ENCODE measurements at places on chromosomes 5 and 9.

- DNase-seq = no peak
Observed at GRCh38 chr5:170144286-170145023, 38.8 kb downstream of the FOXI1 start.

DNA sequence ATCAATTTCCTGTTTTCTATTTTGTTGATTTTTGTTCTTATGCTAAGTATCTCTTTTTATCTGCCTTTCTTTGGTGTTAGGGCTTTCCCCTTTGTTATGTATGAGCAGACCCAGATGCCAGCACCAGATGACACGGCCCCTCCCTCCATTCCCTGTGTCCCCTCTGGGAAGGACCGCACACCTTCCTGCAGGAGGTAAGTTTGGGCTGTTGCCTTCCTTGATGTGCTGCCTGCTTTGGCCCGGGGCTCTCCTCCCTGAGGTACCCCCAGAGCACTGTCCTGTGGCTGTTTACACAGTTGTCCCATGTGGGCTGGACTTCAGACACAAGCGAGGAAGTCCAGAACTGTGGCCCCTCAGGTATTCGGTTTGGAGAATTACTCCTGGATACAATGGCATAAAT, 343.8 kb upstream of the IRX1 start:
- DNase-seq = no peak

DNA sequence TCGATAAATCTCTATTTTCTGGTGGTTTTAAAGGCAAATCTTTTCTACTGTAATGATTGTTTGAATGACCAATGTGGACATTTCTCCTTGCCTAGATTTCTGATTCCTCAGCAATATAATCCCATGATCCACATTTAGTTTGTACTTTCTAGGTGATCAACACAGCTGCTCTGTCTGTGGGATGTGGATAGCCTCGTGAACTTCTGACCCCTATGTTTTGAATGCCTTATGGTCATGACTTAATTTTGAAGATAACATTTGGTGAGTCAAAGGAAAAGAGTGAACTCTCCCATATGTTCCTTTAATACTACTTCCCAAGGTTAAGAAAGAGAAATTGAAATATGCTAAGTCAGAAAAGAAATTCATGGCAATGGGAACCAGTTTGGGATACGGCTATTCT, 147.5 kb downstream of the CAVIN4 start:
- DNase-seq = no peak

DNA sequence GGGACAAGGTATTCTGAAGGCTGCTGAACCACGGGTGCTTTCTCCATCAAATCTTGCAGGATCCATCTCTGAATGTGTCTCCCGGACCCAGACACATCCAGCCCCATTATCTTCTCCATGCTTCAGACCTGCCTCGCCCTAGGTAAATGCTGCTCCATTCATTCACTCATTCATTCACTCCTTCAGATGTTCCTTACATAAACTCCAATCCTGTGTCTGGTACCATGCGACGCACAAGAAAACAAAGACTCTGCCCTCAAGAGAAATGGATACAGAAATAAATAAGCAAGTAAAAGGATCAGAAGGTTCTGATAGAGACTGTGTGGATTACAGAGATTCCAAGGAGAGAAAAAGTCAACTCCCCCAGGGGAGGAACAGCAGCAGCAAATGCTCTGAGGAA, 7.9 kb upstream of the PSMB7 start:
- no peak for DNase-seq

GRCh38 chr5:57575839-57576238, 93.2 kb upstream of the ACTBL2 start:
- DNase-seq = no peak

DNA sequence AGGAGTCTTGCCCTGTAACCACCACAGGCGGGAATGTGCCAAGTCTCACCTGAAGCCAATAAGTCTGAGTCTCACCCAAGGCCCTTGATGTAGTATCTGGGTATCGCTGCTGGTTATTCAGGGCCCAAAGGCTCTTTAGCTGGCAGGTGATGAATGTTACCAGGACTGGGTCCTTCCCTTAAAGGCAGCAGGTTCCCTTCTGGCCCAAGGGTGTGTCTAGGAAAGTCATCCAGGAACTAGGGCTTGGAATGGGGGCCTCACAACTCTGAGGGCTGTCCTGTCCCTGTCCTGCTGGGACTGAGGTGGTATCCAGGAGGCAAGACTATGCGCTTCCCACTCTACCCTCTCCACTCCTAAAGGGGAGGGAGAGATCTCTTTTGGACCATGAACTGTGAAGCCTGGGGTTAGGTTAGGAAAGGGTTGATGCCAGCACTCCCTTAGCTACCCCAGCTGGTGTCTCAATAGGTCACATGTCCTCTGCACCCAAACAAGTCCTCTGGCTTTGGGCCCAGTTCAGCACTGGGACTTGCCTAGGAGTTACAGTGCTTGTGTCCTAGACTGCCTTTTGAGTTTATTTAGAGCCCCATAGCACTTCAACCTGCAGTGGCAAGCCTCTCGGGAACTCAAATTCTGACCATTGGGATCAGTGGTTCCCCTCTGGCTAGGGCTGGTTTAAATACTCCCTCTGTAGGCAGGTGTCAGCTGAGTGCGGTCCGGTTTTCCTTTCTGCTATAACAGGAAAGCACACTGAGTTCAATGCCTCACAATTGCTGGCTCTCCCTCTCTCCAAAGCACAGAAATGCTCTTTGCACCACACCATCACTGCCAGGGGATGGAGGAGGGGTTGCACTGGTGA, 22.5 kb upstream of the RANBP3L start:
- no peak for DNase-seq

GRCh38 chr5:173227636-173228035, 7.4 kb downstream of the NKX2-5 start:
- DNase-seq = no peak

GRCh38 chr9:82129708-82130107, 141.1 kb downstream of the SPATA31D1 start:
- DNase-seq = no peak

- no peak for DNase-seq
Observed at GRCh38 chr5:78638973-78639669, 9.5 kb downstream of the LHFPL2 start.

DNA sequence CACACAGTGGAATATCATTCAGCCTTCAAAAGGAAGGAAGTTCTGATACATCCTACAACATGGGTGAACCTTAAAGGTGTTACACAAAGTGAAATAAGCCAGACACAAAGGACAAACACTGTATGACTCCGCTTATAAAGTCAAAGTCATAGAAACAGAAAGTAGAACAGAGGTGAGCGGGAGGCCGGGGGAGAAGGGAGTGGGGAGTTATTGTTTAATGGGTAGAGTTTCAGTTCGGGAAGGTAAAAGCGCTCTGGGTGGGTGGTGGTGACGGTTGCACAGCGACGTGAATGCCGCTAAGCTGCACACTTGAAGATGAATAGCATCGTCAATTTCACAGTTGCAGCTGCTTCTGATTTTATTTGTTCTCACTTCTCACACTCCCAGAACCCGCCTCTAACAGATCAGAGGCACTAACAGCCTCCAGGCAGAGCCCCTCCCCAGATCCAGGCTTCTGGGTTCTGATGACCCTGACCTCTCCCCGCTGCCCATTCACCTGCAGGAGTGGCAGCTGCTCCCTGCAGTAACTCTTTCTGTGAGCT, 34.1 kb downstream of the BNIP1 start:
- DNase-seq = no peak

DNA sequence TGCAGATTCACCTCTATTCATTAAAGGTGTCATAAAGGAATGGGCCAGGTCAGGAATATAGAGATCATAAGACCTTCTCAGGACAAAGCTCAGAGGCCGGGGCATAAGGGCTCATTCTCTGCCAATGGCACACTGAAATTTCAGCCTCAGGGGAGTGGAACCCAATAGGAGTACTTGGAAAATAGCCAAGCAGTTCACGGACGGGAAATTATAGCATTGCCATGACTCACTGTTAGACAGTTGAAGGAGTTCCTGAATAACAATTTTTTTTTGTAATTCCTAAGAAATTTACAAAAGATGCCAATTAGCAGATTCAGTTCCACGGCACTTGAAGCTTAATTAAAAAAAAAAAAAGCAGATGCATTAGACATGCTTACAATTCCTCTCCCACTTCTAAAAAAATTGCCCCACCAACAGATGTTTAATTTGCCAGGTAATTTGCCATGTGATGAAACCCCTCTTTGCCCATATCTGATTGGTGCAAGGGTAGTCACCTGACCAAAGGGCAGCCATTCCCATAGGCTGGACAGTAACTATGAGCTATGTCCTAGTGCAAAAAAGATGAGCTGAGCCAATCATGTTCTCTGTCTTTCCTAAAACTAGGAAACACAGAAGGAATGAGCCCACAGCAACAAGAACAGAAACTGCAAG, 58.6 kb downstream of the PTCD2 start:
- DNase-seq = no peak

Data from stimulated activated CD8-positive, alpha-beta memory T cell treated with anti-CD3 and anti-CD28 coated beads, Interleukin-2, amount 100 ng/mL, for 48 hours (primary cell).